ENCODE measurements at places on chromosomes 11 and 22.

DNA sequence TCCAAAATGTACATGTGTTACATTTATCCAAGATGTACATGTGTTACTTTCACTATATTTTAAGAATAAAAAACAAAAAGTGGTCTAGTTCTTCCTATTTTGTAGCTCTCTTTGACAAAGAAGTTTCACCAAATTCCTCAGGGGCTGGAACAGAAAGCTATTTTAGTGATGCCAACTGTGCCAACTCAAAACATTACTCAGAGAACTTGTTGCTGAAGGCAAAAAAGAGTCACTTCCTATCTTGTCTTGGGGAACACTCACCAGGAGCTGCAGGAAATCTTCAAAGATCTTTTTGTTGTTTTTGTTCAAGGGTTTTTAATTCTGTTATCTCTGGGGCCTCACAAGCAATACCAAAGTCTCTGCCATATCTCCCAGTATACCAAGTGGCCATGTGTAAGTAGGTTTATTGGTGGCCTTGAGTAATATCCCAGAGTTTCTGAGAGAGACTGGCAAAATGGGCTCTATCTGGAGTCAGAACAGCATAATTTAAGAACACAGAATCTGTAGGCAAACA, 13.6 kb upstream of the EED start:
- DNase-seq = no peak
- no peak overlapping the region for H3K4me3 ChIP-seq
- H3K4me1 ChIP-seq = no peaks in the 10 kb centered on the region
- H3K36me3 ChIP-seq = no peaks in the 10 kb centered on the region
- no peaks in the 10 kb centered on the region for H3K27me3 ChIP-seq
- H3K27ac ChIP-seq = no peak overlapping the region

GRCh38 chr11:112478806-112479205, 218.1 kb upstream of the PLET1 start:
- H3K27me3 ChIP-seq = no peaks in the 10 kb centered on the region
- H3K4me1 ChIP-seq = no peaks in the 10 kb centered on the region
- DNase-seq = no peak
- H3K27ac ChIP-seq = no peak overlapping the region
- no peak overlapping the region for H3K4me3 ChIP-seq

- no peak for DNase-seq
- H3K36me3 ChIP-seq = no peaks in the 10 kb centered on the region
- H3K4me1 ChIP-seq = no peaks in the 10 kb centered on the region
- no peak overlapping the region for H3K27ac ChIP-seq
- no peak overlapping the region for H3K4me3 ChIP-seq
Observed at GRCh38 chr11:128852327-128853023, 14.6 kb downstream of the KCNJ1 start.

DNA sequence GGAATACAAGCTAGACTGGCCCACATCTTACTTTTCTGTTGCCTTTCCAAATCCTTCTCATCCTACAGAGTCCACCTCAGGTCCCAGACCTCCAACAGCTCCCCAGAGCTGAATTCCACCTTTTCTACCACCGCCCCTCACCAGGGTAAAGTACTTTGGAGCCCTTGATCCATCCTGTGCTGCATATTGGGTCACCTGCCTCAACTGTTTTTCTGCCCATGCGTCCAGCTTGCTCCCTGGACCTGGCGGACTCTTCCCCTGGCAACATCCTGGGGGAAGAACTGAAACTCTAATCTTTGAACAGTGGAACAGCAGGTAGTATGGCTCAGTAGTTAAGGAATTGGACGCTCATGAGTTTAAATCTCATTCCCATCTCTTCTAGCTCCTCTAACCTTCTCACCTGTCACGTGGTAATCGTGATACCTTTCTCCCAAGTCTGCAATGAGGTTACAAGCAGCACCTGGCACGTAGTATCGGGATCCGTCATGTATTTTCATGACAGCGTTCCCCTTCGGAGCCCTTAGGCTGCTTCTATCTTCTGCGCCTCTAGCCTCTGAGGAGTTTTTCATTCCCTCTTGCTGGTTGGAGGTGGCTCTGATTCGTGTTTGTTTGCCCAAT, 98.1 kb downstream of the CEP164 start:
- no peak overlapping the region for H3K27ac ChIP-seq
- no peaks in the 10 kb centered on the region for H3K27me3 ChIP-seq
- no peak for DNase-seq
- H3K36me3 ChIP-seq = no peaks in the 10 kb centered on the region

DNA sequence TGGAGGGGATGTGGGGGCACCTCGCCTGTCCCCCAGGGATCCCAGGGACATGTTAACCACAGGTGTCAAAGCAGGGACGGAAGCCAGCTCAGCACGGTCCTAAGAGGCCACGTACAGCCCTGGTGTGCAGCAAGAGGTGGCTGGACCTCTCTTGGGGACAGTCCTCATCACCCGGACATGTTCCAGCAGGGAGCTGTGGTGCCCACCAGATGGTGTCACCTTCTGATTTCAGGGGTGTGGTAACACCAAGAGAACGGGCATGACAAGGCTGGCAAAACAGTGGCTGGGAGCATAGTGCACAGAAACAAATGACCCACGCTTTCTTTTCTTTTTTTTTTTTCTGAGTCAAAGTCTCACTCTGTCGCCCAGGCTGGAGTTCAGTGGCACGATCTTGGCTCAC, 25.6 kb upstream of the COMT start:
- H3K4me3 ChIP-seq = no peak overlapping the region
- H3K27ac ChIP-seq = no peak overlapping the region
- peaks cover 51% of the 10 kb centered on the region for H3K36me3 ChIP-seq
- no peaks in the 10 kb centered on the region for H3K27me3 ChIP-seq
- no peak for DNase-seq

- H3K4me1 ChIP-seq = no peaks in the 10 kb centered on the region
- no peak overlapping the region for H3K4me3 ChIP-seq
Observed at GRCh38 chr11:10400856-10401255, 54.2 kb upstream of the AMPD3 start.

- no peak overlapping the region for H3K4me3 ChIP-seq
- DNase-seq = no peak
- peaks cover 18% of the 10 kb centered on the region for H3K4me1 ChIP-seq
Observed at GRCh38 chr22:36433318-36434231, 45.8 kb upstream of the MYH9 start.

DNA sequence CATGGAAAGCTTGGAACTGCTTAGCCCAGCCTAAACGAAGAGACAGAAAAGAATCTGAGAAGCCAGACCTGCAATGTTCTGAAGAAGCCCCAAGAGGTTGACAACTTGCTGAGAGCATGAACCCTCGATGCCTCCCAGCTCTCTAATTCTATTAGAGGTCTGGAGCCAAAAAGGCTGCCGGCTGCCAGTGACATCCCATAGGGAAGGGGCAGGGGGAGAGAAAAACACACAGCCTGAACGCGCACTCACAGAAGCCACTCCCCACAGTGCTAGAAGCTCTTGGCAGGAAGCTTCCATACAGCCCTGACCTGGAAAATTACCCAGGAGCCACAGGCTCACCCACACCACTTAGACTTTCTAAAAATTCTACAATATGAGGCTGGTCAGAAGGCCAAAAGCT, 18.3 kb downstream of the POLDIP3 start:
- H3K27me3 ChIP-seq = no peaks in the 10 kb centered on the region
- peaks cover 89% of the 10 kb centered on the region for H3K36me3 ChIP-seq
- DNase-seq = no peak
- no peaks in the 10 kb centered on the region for H3K4me1 ChIP-seq
- no peak overlapping the region for H3K27ac ChIP-seq

- no peak for DNase-seq
- no peaks in the 10 kb centered on the region for H3K4me1 ChIP-seq
- no peak overlapping the region for H3K27ac ChIP-seq
- H3K36me3 ChIP-seq = no peaks in the 10 kb centered on the region
- no peaks in the 10 kb centered on the region for H3K27me3 ChIP-seq
Observed at GRCh38 chr11:133835593-133836548, 9.4 kb downstream of the SPATA19 start.

GRCh38 chr22:48138855-48139254, 1376.4 kb downstream of the TBC1D22A start:
- no peak overlapping the region for H3K4me3 ChIP-seq
- no peaks in the 10 kb centered on the region for H3K36me3 ChIP-seq
- no peak overlapping the region for H3K27ac ChIP-seq

DNA sequence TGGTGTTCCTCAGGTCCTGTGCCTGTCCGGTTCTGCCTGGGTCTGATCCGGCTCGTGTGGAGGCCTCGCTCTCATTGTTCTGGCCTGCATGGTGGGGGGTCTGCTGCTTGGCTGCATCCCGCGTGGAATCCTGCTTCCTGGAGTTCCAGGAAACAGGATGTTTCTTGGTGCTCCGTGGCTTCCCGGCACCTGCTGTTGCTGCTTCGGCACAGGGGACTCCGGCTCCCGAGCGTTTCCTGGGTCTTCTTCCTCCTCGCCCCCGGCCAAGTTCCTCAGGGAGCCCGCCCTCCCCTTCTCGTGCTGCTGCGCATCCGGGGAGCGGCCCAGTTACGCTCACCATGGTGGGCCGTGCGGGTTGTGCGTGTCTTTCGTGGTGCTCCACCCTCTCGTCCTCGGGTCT, 29.9 kb downstream of the GLB1L2 start:
- H3K4me3 ChIP-seq = no peak overlapping the region
- no peak overlapping the region for H3K27ac ChIP-seq
- peaks cover 8% of the 10 kb centered on the region for H3K4me1 ChIP-seq
- no peak for DNase-seq
- H3K27me3 ChIP-seq = no peaks in the 10 kb centered on the region

DNA sequence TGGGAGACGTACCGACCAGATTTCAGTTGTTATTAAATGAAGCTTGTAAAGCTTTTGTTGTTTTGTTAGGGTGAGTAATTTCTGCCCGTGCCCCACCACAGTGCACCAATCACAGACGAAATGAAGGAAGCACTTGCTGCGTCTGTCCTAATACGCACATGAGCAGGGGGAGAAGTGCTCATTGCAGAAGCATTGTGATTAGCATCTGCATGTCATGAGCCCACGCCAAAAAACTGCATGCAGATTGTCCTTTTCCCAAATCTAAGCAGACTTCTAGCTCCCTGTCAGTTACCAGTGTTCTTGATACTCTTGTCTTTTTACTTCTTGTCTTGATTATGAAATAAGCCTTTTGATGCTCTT, 15.5 kb downstream of the RBX1 start:
- DNase-seq = no peak
- H3K36me3 ChIP-seq = peaks cover 67% of the 10 kb centered on the region
- H3K4me1 ChIP-seq = peaks cover 9% of the 10 kb centered on the region

- H3K27ac ChIP-seq = no peak overlapping the region
- no peak for DNase-seq
- H3K4me3 ChIP-seq = no peak overlapping the region
- H3K36me3 ChIP-seq = no peaks in the 10 kb centered on the region
Observed at GRCh38 chr22:28911777-28912669, 28.7 kb downstream of the ZNRF3 start.

GRCh38 chr11:78363024-78363619, 54.5 kb downstream of the GAB2 start:
- H3K4me1 ChIP-seq = no peaks in the 10 kb centered on the region
- no peaks in the 10 kb centered on the region for H3K27me3 ChIP-seq
- no peaks in the 10 kb centered on the region for H3K36me3 ChIP-seq
- H3K27ac ChIP-seq = no peak overlapping the region

GRCh38 chr11:109784536-109784935, 308.7 kb upstream of the ZC3H12C start:
- DNase-seq = no peak
- no peaks in the 10 kb centered on the region for H3K27me3 ChIP-seq
- H3K27ac ChIP-seq = no peak overlapping the region
- no peaks in the 10 kb centered on the region for H3K36me3 ChIP-seq
- no peak overlapping the region for H3K4me3 ChIP-seq
- no peaks in the 10 kb centered on the region for H3K4me1 ChIP-seq

DNA sequence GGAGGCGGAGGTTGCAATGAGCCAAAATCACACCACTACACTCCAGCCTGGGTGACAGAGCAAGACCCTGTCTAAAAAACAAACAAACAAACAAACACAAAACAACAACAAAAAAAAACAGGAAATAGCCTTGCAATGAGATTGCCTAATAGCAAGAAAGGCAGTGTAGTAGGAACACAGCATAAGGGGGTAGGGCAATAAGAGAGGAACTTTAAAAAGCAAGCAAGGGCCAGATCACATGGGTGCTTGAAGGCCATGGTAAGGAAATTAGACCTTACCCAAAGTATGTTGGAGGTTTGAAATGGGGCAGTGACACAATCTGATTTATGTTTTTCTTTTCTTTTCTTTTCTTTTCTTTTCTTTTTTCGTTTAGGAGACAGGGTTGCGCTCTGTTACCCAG, 34.7 kb upstream of the NRIP3 start:
- H3K4me3 ChIP-seq = no peak overlapping the region
- no peak overlapping the region for H3K27ac ChIP-seq
- no peak for DNase-seq
- no peaks in the 10 kb centered on the region for H3K36me3 ChIP-seq

Data from CD4-positive, CD25-positive, alpha-beta regulatory T cell (primary cell).